ENCODE measurements at places on chromosomes 2 and 18.

GRCh38 chr18:79077181-79077580, 8.0 kb downstream of the ATP9B start:
- no peak for DNase-seq

DNA sequence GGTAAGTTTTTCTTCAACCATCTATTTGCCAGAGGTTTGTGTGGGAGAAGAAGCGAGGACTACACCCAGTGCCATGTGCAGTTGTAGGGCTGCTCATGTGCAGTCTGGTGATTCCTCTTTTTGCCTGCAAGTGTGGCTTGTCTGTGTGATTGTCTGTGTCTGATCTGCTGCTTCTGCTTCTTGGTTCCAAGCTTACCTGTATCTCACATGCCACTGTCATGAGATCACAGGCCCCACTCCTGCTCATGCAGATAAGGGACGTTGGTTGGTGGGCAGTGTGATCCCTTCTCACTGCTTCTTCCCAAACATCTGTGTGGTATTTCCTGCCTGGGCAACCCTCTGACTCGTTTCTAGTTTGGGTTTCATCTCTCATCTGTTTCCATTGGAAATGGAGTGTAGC, 27.1 kb downstream of the RRM2 start:
- DNase-seq = no peak

GRCh38 chr2:207754498-207755383, 15.0 kb downstream of the FZD5 start:
- DNase-seq = no peak

- DNase-seq = no peak
Measured at GRCh38 chr18:44899832-44900231, 219.1 kb downstream of the SETBP1 start.
